H7 (cell line): ENCODE measurements at places on chromosomes 5 and 9. TPM values are rescaled to one million over a fixed set of nuclear protein-coding genes. Genes with fewer than 3 reads are reported as not detected.

The INSYN2B gene
- not detected in 2 replicates for total RNA-seq

The CD72 gene
- total RNA-seq, result 1.9 and 4.6 TPM in 2 replicates

DNA sequence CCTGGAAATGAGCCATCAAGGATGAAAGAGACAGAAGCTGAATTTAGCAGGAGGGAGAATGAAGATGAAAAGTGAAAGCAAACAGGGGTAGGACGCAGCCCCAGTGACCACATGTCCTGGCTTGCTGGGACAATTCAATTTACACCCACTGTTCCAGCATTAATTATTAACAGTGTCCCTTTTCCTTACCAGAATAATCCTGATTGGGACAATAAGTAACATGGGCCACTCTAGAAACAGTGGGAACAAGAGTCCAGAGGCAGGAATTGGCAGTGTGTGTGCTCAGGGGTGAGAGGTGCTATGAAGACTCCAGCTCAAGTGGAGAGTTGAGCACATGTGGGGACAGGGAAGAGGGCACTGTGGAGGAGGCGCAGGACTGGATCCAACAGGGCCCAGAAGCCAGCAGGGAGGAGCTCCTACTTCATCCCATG, 147.1 kb downstream of the C5orf15 start:
- DNase-seq, result no peak

DNA sequence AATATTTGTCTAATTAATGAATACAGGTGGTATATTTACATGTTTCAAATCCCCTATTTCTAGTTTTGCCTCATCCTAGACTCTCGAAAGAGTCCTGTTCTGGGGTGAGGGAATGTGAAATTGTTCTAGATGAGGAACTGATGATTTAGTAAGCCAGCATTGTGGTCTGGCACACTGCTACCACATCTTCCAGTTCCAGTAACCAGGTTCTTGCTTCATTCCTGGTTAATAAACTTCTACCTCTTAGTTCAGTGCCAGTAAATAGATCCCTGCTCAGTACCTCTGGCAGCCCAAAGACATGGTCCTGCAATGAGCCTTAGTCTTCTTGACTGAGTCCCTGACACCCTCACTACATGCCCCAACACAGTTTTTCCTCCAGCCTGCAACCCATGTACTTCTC, 207.7 kb downstream of the SREK1 start:
- DNase-seq, result no peak

- no peak for DNase-seq
These were observed 779 bp downstream of the FAM13B start for GRCh38 chr5:138032028-138032571.

GRCh38 chr5:12322042-12322441, 417.8 kb upstream of the CTNND2 start:
- DNase-seq, result no peak

The C9 gene
- total RNA-seq, result not detected in 2 replicates

The STPG3 gene
- total RNA-seq, result not detected in 2 replicates

The RNF130 gene
- 123 and 154 TPM in 2 replicates for total RNA-seq

The OGN gene
- total RNA-seq, result not detected in 2 replicates

The CCL28 gene
- not detected in 2 replicates for total RNA-seq

The RASGRF2 gene
- total RNA-seq, result 4.0 and 5.3 TPM in 2 replicates

- DNase-seq, result peak; percentile 38
These were observed 650.3 kb downstream of the CCDC171 start for GRCh38 chr9:16202914-16203728.

The HMGCS1 gene
- 87.9 and 114 TPM in 2 replicates for total RNA-seq

DNA sequence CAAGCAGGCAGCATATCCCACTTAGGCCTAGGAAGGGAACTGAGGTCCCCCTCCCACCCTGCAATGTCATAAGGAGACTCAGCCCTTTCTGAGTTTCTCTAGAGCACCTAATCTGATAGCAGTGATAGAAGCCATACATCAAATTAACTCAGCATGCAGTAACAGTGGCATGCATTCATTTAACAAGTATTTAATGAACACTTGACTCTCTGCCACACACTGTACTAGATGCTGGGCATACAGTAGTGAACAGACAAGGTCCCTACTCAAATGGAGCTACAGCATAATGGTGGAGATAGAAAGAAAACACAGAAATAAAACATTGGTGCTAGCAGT, 58.6 kb downstream of the SLC22A5 start:
- no peak for DNase-seq

DNA sequence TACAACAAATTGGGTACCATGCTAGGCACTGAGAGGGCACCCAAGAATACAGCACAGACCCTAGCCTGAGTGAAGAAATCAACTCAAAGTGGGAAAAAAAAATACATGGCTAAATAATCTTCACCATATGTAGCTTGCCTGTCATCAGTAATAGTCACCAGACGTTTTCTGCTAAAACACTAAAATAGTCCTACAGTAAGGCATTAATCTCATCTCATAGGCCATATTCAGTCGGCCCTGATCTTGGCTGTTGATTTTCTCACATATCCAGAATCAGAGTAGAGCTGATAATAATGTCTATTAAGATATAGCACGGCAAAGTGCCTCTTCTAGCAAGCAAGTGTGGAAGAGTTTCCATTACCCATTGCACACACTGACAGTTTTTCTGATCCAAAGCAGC, 322.1 kb upstream of the SLC30A5 start:
- no peak for DNase-seq

The TCERG1 gene
- total RNA-seq, result 97.1 and 120 TPM in 2 replicates

DNA sequence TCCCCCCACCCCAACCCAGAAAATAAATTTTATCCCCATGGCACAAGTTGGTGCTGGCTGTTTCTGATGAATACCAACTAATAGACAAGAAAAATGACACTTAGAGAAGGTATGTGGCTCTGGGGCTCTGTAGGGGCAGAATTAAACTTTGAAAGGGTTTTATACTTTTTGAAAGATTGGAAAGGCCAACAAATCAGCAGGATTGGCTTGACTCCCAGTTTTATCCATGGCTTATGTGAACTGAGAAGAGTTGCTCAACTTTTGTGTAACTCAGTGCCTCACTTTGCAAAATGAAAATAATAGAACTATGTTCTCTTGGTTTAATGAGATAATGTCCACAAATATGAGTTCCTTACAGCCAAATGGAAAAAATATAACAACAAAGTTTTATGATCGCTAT, 288.9 kb upstream of the KIF2A start:
- no peak for DNase-seq

The GCNT4 gene
- total RNA-seq, result 2.4 and 4.1 TPM in 2 replicates

DNA sequence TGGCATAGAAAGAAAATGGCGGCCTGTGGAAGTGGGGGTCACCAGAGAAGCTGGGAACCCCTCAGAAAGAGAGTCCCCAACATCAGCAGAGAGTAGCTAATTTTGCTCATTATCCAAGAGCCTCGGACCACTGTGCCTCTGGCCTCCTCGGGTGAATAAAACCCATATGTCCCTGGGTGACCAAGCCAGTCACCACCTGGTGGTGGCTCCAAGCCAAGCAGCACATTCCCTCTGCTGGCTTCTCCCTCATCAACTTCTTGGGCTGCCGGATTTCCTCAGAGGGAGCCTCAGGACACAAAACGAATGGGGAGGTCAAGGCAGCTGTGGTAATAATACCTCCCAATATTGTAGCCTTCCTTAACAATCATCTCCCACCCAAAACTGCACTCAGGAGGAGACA, 242.5 kb downstream of the NFIB start:
- no peak for DNase-seq

DNA sequence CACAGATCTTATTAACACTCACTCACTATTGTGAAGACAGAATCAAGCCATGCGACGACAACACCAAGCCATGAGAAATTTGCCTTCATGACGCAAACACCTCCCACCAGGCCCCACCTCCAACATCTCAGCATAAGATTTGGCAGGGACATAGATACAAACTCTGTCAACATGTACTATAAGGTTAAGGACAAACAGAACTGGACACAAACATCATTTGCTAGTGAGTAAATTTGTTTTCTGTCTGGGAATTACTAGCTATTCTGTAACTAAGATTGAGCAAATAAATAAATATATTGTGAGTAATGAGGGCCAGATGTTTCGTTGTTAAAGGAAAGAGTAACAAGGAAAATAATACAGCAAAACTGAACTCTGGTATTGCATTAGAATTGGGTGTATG, 15.7 kb upstream of the KCNN2 start:
- no peak for DNase-seq

The CANX gene
- total RNA-seq, result 263 and 304 TPM in 2 replicates

The FOXI1 gene
- 0.07 TPM in 1 of 2 replicates, not detected in the other for total RNA-seq

GRCh38 chr5:153676821-153677220, 186.4 kb downstream of the GRIA1 start:
- DNase-seq, result no peak

The DOCK8 gene
- total RNA-seq, result 0.41 and 0.80 TPM in 2 replicates

DNA sequence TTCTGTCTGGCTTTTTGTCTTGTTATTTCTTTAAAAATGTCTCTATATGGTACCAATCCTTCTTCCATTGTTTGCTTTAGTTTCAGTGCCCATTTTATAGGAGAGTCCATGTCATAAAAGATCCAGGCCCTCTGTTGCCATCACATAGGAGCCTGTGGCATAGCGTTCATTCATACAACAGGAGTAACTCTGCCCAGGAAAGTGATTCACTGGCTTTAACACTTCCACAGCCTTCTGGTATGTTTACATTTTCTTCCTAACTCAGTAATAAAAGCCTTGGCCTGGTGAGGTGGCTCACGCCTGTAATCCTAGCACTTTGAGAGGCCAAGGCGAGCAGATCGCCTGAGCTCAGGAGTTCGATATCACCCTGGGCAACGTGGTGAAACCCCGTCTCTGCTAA, 519.3 kb upstream of the PTGER4 start:
- no peak for DNase-seq

GRCh38 chr5:76688836-76689235, 27.1 kb upstream of the F2R start:
- no peak for DNase-seq

DNA sequence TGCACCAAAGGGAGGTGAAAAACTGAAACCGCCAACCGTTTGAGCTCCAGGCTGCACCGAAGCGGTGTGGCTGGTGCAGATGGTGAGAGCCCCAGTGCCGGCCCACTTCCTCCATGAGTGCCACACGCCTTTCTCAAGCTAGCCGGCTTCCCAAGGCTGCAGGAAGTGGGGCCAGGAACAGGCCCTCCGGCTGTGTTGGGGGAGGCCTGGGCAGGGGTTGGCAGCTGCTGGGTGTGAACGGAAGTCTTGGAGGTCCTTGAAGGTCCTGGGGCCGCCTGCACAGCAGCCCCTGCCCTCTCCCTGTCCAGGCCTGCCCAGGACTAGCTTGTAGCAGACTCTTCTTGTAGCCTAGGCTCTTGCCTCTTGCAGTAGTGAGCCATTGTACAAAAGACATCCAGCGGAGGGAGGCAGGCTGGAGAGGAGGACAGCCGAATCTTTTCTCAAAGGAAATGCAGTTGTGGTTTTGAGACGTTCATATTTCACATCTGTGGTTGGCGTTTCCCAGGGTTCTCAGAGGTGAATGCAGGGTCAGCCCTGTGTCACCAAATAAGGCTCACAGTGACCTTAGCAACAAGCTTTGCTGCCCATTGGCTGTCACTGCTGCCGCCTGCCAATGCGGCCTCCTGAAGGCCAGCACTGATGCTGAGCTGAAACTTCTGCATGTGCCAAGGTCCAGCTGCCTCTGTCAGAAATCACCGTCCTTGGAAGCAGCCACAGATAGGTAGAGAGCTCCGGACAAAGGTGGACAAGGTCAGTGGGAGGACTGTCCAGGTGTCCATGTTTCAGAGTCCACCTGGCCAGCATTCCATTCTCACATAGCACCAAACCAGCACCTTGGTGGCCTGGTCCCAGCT, 23.9 kb downstream of the IRF1 start:
- DNase-seq, result no peak

The INSL4 gene
- not detected in 2 replicates for total RNA-seq

DNA sequence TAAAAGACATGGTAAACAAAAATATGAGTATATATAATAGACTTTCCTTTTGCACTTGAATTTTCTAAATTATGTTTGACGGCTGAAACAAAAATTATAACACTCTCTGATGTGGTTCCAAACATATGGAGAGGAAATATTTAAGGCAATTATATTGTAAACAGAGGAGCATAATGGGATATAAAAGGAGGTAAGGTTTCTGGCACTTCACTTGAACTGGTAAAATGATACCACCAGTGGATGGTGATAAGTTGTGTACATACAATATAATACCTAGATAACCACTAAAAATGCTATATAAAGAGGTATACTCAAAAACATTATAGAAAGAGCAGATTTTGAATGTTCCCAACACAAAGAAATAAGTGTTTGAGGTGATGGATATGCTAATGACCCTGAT, 192.9 kb upstream of the RAD23B start:
- DNase-seq, result no peak

- no peak for DNase-seq
These were observed 207.0 kb downstream of the AUH start for GRCh38 chr9:91154686-91155085.

DNA sequence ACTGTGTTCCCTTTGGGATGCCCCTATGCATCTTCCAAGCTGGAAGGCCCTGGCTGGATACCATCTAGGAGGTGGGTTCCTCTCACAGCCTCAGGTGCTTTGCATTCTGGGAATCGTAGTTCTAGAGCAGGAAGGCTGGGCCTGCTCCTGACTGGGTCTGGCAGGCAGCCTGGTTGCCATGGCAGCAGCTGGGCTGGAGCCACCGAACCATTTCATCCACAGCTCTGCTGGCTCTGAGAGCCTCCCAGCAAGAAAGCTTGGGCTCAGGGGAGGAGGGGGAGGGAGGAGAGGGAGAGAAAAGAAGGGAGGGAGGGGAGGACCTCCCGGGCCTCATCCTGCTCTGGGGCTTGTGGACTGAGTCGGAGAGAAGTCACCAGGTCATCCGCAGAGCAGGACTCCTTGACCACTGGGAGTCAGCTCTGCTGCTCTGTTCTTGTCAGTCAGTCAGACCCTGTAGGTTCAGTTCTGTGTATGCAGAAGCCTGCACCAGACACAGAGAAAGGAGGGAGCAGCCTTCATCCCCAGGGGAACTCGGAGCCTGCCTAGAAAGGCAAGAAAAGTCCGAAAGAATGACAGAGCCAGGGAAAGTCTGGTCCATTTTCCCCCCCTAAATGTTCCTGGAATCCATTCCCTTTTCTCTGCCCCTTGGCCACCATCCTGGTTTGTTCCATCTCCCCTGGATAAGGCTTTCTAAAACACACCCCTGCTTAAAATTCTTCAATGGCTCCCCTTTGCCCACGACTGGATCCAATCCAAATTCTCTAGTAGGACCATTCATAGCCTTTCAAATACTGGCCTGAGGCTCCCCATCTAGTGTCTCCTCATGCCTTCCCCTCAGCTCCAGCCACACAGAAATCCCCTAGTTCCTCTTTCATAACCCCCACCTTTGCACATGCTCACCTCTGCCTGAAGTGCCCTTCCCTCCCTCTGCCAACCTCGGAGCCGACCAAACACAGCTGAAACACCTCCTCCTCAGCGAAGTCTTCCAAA, 65.4 kb upstream of the ARAP3 start:
- peak; percentile 92 for DNase-seq

The DMRT3 gene
- total RNA-seq, result not detected in 2 replicates

DNA sequence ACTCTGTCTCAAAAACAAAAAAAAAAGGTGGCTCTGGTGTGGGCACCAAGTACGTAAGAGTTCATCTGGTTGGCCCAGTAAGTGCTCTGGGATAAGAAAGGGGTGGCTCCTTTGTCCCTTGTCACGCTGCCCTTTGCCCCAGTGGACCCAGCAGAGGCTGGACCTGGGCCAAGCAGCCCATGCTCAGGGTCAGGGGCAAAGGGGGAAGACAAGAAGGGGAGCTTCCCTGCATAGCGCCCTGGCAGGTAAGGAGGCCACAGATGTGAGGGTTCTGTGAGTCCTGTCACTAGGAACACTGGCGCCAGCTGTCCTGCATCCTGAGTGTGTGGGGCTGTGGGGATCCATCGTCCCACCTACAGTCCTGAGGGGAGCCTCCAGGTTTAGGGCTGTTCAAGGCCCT, 65.3 kb downstream of the GADD45G start:
- no peak for DNase-seq
